Type B pancreatic cell (in vitro differentiated cells): ENCODE measurements at places on chromosomes 5 and 9. TPM values are rescaled to one million over a fixed set of nuclear protein-coding genes. Genes with fewer than 3 reads are reported as not detected.

SLC1A1 gene
- total RNA-seq = 6.0 and 16.2 TPM in 2 replicates

CBY3 gene
- not detected in 2 replicates for total RNA-seq

C5orf52 gene
- total RNA-seq = not detected in 2 replicates

CKMT2 gene
- total RNA-seq = 4.3 and 10.4 TPM in 2 replicates
